H7 (cell line): ENCODE measurements at places on chromosomes 4 and X. TPM values are rescaled to one million over a fixed set of nuclear protein-coding genes. Genes with fewer than 3 reads are reported as not detected.

The ARHGAP36 gene
- 0.28 and 0.30 TPM in 2 replicates for total RNA-seq

- peak; percentile 30 for DNase-seq
These were observed 564 bp downstream of the PGK1 start for GRCh38 chrX:78104447-78105176.

The NUDT11 gene
- total RNA-seq: 33.0 and 35.0 TPM in 2 replicates

The SLC10A4 gene
- 1.3 and 1.5 TPM in 2 replicates for total RNA-seq

DNA sequence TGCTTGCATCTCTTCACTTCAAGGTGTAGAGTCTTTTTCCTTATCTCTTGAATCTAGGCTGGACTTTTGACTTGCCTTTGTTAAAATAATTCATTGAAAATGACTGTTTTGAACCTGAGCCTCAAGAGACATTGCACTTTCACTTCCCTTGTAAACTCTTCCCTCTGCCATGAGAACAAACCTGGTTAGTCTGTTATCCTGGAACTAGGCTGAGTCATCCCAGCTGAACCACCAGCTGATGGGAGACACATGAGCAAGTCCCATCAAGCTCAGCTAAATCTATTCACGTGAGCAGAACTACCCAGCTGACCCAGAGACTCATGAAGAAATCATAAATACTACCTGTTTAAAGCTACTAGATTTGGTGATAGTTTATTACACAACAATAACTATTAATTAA is 202.3 kb upstream of the CENPE start:
- DNase-seq: no peak

GRCh38 chr4:183876268-183876934 is 28.7 kb upstream of the STOX2 start:
- DNase-seq: no peak

The BTK gene
- total RNA-seq: 0.07 and 0.11 TPM in 2 replicates

DNA sequence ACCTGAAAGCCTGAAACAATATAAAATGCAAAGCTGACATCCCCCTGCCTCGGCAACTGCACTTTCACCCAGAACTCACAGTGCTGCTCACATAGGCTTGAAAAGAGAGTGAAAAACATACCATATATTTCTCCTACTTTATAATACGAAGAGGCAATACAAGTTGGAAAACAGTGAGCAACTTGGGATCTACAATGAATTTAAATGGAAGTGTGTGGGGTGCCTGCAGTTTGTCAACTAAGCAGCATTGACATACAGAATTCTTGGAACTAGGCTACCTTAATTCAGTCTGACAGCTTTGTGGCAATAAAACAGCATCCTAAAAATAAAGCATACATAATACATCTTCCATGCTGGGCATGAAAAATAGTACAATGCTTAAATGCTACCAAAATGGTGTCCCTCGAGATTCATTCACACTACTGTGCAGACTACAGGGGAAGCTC is 8.0 kb downstream of the GASK1B start:
- no peak for DNase-seq
